ENCODE measurements at places on chromosomes 4 and X. TPM values are rescaled to one million over a fixed set of nuclear protein-coding genes. Genes with fewer than 3 reads are reported as not detected.

- H3K4me3 ChIP-seq = no peak overlapping the region
- no peak overlapping the region for H3K27ac ChIP-seq
- no peaks in the 10 kb centered on the region for H3K27me3 ChIP-seq
- H3K36me3 ChIP-seq = no peaks in the 10 kb centered on the region
Observed at GRCh38 chr4:25361253-25361652, 15.8 kb upstream of the ANAPC4 start.

- no peaks in the 10 kb centered on the region for H3K27me3 ChIP-seq
- H3K4me3 ChIP-seq = no peak overlapping the region
- H3K36me3 ChIP-seq = no peaks in the 10 kb centered on the region
- no peak overlapping the region for H3K27ac ChIP-seq
- H3K4me1 ChIP-seq = no peaks in the 10 kb centered on the region
Observed at GRCh38 chr4:6372649-6373525, 99.5 kb downstream of the PPP2R2C start.

- no peak for DNase-seq
- no peaks in the 10 kb centered on the region for H3K4me1 ChIP-seq
- no peak within 1 kb of the TSS for H3K27ac ChIP-seq
- H3K27me3 ChIP-seq = no peaks in the 10 kb centered on the region
Observed at GRCh38 chr4:78551420-78552351, at the start of gene ANXA3. Gene ANXA3, plus strand, starts transcription at chr4:78551770. Its CDS starts 2,704 bp downstream, at chr4:78554474.

DNA sequence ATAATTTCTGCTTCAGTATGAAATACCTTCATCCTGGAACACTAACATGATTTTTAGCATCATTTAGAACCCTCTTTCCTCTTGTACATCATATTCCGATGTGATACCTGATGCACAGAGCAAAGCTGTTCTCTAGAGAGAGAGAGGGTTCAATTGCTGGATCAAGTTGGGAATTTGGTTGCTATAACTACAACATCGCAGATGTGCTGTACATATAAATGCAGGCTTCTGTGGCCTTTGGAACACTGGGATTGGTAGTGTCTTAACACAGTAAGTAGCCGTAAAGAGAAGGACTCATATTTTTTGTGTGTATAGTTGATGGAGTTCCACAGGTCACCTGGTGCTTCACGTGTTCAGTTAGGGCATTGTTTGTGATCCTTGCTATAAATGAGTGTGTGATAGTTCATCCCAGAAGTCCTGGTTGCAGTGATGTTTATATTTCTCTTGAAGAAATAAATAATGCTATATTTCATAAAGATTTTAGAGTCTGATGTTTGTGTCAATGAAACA, 119.2 kb downstream of the RAPGEF2 start:
- H3K4me3 ChIP-seq = no peak overlapping the region
- H3K27me3 ChIP-seq = no peaks in the 10 kb centered on the region
- H3K36me3 ChIP-seq = no peaks in the 10 kb centered on the region
- DNase-seq = no peak
- no peak overlapping the region for H3K27ac ChIP-seq

DNA sequence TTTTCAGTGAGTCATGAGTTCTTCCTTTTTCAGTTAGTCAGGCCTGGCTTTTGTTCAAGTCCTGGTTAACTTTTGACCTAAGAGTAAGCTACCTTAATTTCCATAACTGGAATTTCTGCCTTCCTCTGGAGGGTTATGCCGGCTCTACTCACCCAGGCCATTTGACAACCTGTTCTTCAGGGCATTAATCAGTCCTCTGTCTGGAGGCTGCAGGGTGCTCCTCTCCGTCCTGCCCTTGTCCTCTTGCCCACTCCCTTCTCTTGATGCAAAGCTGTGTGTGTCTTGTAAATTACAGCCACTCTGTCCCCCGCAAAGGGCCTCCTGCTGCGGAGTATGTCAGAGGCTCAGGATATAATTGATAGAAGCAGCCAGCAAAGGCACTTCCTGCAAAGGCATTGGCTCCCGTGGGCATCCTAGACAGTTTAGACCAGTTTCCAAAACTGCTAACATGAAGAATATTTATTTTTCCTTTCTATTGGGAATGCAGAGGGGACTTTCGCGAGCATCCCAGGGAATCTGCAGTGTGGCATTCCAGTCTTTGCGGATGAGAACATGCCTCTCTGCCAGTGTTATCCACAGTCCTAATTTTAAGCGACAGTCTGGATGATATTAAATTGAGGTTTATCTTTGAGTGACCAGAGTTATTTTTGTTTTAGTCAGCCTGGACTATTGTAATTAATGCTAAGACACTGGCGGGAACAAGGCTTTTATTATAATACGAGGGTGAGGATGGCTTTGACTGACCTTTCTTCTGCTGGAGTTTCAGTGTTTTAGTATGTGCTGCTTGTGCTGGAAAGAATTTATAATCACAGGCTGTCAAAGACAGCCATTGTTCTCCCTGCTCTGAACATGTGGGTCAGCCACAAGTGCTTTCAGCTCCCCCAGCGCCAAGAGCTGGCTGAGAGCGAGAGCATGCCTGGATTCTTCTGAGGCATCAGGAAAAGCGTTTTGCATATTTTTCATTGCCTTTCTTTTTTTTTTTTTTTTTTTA, 74.2 kb downstream of the LIMCH1 start:
- H3K36me3 ChIP-seq = no peaks in the 10 kb centered on the region
- DNase-seq = no peak
- no peak overlapping the region for H3K27ac ChIP-seq

DNA sequence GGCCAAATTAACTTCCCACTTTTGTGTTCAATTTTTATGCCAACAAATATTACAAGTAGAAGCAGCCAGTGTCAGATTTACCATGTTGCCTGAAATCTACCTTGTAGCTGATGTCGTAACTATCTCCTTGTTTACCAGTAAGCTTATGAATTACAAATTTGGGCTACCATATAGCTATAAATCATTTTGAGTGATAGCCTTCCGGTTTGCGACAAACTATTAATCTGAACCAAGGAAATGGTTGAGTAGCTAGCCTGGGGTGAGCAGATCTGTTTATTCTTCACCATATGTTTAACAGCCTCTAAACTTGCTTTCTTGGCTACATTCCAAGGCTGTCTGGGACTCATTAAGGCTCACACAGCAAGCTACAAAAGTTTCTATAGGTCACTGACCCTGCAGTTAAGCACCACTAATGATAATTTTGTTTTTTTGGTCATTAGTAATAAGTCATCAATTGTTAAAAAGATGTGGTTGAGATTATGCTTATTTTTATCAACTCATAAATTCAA, 218.7 kb upstream of the SPOCK3 start:
- H3K27me3 ChIP-seq = no peaks in the 10 kb centered on the region
- H3K27ac ChIP-seq = no peak overlapping the region
- no peak for DNase-seq
- H3K4me1 ChIP-seq = no peaks in the 10 kb centered on the region
- H3K36me3 ChIP-seq = no peaks in the 10 kb centered on the region
- H3K4me3 ChIP-seq = no peak overlapping the region

- H3K4me1 ChIP-seq = peaks cover 5% of the 10 kb centered on the region
- DNase-seq = no peak
- no peaks in the 10 kb centered on the region for H3K27me3 ChIP-seq
Observed at GRCh38 chr4:139606579-139607501, 50.8 kb upstream of the SETD7 start.

MTTP gene
- total RNA-seq = not detected

Measured in uterus (tissue), 4 donors.